ENCODE measurements at places on chromosomes 3 and 15.

DNA sequence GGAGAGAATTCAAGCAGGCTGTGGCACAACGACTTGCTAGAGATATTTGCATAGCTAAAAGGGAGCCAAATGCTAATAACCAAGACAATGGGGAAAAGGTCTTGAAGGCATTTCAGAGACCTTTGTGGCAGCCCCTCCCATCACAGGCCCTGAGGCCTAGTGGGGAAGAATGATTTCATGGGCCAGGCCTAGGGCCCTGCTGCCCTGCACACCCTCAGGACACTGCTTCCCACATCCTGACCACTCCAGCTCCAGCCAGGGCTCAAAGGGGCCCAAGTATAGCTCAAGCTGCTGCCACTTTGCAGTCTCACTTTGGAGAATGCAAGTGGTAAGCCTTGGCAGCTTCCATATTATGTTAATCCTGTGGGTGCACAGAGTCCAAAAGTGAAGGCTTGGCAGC lies 21.5 kb upstream of the PTPN23 start:
- no peak for DNase-seq

DNA sequence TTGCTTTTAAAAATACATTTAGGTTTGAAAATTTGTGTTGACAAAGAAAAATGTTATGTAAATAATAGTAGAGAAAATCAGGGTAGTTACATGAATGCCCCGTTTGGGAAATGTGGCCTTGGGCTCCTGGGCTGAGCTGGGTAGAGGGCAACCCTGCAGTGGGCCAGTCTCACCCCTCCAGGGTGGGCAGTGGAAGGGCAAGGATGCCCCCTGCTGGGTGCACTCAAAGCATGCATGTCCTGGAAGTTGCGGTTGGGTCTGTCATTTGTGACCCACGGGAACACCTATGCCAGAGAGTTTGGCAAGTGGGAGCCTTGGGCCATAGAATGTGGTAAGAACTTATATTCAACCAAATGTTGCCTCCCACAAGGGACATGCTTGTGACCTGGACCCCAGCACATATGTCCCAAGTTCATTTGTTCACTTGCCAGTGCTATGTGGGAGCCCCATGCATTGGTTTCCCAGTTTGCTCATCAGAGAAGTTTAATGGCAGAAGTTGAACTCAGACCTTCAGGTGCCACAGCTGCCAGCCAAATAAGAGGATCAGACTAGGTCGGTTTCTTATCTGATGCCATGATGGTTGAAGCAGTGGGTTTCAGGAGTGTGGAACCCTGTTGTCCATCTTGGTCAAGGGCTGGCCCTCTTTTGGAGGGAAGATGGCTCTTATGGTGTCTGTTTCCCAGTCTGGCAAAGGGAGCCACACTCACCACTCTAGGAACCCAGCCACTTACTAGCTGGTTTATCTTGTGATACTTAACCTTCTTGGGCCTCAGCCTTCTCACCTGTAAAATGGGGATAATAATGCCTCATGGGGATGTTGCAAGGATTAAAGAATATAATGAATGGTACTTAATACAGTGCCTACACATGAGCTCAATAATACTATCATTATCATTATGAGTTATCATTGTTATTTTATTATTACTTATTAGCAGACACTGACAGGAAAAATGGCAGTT lies 2.5 kb upstream of the PLCB2 start:
- no peak for DNase-seq

GRCh38 chr3:4979428-4980228 lies at the start of gene BHLHE40:
Gene BHLHE40 (plus strand): TSS chr3:4979437. CDS start chr3:4979719, 282 bp downstream.
- no peak for DNase-seq

GRCh38 chr3:192156382-192156781 lies 571.0 kb downstream of the FGF12 start:
- no peak for DNase-seq

All from HCEC 1CT (cell line).